ENCODE measurements at places on chromosomes 7 and 10. TPM values are rescaled to one million over a fixed set of nuclear protein-coding genes. Genes with fewer than 3 reads are reported as not detected.

GRCh38 chr7:26052706-26053105 is 99.3 kb upstream of the NFE2L3 start:
- H3K27ac ChIP-seq: no peak overlapping the region
- DNase-seq: no peak
- no peak overlapping the region for H3K4me3 ChIP-seq
- no peaks in the 10 kb centered on the region for H3K27me3 ChIP-seq
- no peaks in the 10 kb centered on the region for H3K4me1 ChIP-seq

DNA sequence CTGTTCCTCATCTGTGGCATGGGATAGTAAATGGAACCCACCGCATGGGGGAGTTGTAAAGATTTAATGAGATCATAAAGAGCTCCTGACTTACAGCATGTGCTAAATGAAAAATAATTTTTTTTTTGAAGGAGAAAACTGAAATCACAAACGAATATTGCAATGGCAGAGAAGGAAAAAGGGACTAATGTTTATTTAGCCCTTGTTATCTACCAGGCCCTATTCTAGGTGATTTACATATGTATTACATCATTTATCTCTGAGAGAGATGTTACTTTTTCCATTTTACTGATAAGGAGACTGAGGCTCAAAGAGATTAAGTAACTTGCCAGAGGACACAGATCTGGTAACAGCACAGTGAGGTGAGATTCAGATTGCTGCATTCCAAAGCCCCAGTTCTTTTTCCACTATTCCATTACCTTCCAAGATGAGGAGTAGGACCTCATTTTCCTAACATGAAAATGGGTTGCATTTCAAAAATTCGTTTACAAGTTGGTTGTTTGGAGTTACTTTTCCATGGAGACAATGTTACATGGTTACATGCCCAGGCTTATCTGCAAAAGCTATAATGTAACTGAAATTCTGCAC is 28.6 kb downstream of the VCL start:
- H3K27ac ChIP-seq: peak overlapping the region; percentile 17
- H3K36me3 ChIP-seq: no peaks in the 10 kb centered on the region
- no peak for DNase-seq
- no peak overlapping the region for H3K4me3 ChIP-seq

DNA sequence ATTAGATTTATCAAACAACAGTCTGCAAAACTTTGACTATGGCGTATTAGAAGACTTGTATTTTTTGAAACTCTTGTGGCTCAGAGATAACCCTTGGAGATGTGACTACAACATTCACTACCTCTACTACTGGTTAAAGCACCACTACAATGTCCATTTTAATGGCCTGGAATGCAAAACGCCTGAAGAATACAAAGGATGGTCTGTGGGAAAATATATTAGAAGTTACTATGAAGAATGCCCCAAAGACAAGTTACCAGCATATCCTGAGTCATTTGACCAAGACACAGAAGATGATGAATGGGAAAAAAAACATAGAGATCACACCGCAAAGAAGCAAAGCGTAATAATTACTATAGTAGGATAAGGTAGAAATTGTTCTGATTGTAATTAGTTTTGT is 31.4 kb downstream of the LRRC17 start:
- H3K27me3 ChIP-seq: no peaks in the 10 kb centered on the region
- H3K4me1 ChIP-seq: peaks cover 17% of the 10 kb centered on the region
- DNase-seq: no peak
- H3K36me3 ChIP-seq: no peaks in the 10 kb centered on the region
- H3K27ac ChIP-seq: no peak overlapping the region

DNA sequence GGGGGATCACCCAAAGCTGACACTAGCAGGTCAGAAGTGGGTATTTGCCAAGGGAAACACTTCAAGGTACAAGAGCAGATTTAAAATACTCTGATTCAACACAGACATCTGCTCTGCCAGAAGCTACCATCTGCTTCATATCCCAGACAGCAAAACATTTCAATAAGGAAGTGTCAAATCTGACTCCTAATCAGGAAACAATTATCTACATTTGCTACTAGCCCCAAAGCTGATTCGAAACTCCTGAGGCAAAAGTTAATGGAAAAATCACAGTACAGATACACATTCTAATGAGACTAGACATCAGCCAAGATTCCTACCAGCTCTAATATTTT is 48.9 kb downstream of the PARD3 start:
- DNase-seq: no peak
- no peak overlapping the region for H3K4me3 ChIP-seq
- no peaks in the 10 kb centered on the region for H3K36me3 ChIP-seq
- H3K4me1 ChIP-seq: peaks cover 34% of the 10 kb centered on the region

GRCh38 chr7:2460641-2461040 is 15.6 kb downstream of the GRIFIN start:
- no peaks in the 10 kb centered on the region for H3K27me3 ChIP-seq
- no peak overlapping the region for H3K27ac ChIP-seq
- no peaks in the 10 kb centered on the region for H3K4me1 ChIP-seq
- no peak overlapping the region for H3K4me3 ChIP-seq
- DNase-seq: no peak
- H3K36me3 ChIP-seq: no peaks in the 10 kb centered on the region

- H3K4me1 ChIP-seq: no peaks in the 10 kb centered on the region
- no peaks in the 10 kb centered on the region for H3K36me3 ChIP-seq
- H3K27me3 ChIP-seq: no peaks in the 10 kb centered on the region
Observed at GRCh38 chr7:50312250-50313162, 8.0 kb downstream of the IKZF1 start.

GRCh38 chr7:104883248-104883717 is 130.7 kb upstream of the KMT2E start:
- no peak overlapping the region for H3K4me3 ChIP-seq
- DNase-seq: no peak
- no peaks in the 10 kb centered on the region for H3K27me3 ChIP-seq
- H3K27ac ChIP-seq: peak overlapping the region; percentile 80
- H3K36me3 ChIP-seq: no peaks in the 10 kb centered on the region

DNA sequence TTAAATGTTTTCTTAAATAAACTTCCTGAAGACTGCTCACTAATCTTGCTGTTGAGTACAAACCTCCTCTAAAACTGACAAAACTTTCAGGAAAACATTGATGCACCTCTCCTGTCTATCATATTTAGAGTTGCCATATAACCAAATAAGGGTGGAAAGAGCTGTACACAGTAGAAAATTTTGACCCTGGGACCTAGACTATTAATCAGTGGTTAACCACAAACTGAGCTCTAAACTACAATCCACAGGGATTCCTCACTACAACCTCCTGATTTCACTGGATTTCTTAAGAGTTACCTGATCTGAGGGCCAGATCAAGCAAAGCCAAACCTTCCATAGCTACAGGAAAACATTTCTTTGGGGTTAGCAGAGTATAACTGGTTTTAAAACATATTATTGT is 39.9 kb upstream of the WNT16 start:
- peaks cover 3% of the 10 kb centered on the region for H3K36me3 ChIP-seq
- no peaks in the 10 kb centered on the region for H3K27me3 ChIP-seq
- H3K4me3 ChIP-seq: no peak overlapping the region
- DNase-seq: no peak

DNA sequence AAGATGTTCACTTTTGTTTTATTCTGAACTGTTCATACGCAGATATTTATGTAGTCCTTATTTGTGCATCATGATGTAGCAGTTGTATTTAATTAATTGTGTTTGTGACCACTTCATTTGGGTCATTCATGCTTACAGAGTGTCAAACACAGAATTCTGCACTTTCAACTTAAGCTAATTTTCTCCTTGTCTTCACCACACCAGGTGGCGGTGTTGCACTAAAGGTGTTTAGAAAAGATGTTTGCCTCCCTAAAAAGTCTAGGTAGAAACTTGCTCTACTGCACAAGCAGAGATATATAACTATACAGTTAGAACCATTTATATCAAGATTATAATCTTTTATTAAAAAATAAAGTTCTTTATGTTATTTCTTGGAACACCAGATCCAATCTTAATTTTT is 1.3 kb upstream of the TAS2R38 start:
- no peaks in the 10 kb centered on the region for H3K27me3 ChIP-seq
- DNase-seq: no peak
- H3K27ac ChIP-seq: no peak overlapping the region
- H3K4me3 ChIP-seq: no peak overlapping the region
- H3K4me1 ChIP-seq: no peaks in the 10 kb centered on the region

DNA sequence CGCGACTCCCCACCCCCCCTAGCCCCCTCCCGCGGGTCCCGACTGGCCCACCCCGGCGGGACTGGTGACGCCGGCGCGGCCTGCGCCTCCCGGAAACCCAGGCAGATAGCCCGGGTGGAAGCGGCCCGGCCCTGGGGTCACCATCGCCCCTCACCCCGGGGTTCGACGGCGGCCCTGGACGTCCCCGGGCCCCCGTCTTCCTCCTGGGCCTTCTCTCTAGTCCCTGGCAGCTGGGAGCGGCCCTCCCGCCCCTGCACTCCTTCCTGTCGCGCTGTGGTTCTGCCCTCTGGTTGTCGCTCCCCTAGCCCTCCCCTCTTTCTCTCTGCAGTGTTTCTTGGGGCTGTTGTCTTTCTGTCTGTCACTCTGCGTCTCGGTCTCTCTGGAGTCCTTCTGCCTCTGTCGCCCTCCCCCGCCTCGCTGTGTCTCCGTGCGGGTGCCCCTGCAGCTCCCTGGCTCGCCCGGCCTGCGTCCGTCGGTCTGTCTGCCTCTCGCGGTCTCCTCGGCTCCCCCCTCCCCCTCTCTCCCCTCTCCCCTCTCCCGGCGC is 90.5 kb upstream of the PAX2 start:
- no peak overlapping the region for H3K27ac ChIP-seq
- H3K36me3 ChIP-seq: no peaks in the 10 kb centered on the region
- peaks cover 87% of the 10 kb centered on the region for H3K27me3 ChIP-seq

DNA sequence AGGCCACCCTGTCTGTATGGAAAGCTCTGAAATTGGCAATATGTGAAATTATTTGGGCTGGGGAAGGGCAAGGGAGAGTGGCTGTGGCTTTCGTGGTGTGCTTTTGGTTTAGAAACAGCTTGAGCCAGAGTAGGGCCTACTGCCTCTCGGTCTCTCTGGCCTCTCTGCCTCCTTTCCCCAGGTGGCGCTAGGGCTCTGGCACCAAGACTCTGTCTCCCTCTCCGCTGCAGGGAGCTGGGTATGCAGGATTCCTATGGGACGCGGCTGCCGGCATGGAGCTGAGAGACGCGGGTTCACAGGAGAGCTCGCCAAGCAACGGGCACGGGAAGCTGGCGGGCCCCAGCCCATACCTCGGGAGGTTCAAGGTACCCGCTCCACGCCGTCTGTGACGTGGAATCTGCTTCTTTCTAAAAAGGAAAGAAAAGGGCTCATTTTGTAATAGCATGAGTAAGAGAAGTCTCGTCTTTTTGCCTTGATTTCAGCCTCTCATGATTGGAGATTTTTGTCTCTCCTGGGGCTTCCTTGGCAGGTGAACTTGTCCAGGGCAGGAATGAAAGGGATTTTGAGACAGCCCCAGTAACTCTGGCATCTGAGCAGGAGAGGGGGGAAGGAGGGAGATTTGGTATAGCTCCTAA is 105.1 kb upstream of the ANLN start:
- no peak overlapping the region for H3K27ac ChIP-seq
- peaks cover 33% of the 10 kb centered on the region for H3K4me1 ChIP-seq
- DNase-seq: no peak
- no peaks in the 10 kb centered on the region for H3K27me3 ChIP-seq
- H3K36me3 ChIP-seq: no peaks in the 10 kb centered on the region

DNA sequence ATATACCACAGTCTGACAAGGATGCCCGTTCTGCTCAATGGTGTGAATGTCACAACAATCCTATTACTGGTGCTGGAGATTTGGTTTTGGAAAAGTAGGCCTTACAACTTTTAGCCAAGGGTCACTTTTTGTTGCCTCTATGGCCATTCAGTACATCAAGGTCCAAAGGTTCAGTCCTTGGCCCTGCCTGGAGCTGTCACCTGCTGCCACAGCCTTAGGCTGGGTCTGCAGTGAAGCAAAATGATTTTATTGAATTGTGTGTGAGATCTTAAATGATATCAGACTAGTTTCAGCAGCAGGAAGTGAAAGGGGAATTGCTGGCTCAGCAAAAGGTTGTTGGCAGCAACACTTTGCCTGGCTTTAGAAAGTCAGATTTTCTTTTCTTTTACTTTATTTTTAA is 427.6 kb downstream of the THSD7A start:
- H3K27ac ChIP-seq: no peak overlapping the region
- DNase-seq: no peak
- H3K4me1 ChIP-seq: no peaks in the 10 kb centered on the region
- no peaks in the 10 kb centered on the region for H3K27me3 ChIP-seq

DNA sequence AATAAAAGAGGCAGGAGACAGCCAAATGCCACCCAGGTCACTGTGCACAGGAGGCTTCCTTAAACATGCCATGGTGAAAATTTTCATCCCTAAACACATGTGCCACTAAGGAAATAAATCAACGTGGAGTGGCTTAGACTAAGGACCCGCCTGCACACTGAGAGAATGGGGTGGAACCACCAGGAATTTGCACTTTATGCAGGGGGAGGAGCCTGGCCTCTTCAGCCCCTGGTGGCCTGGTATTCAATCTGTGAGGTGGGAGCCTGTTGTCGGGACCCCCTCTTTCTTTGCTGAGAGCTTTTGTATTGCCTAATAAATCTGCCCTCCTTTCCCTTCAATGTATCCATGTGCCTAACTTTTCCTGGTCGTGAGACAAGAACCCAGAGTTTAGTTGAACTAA is 204.6 kb upstream of the NRP1 start:
- H3K27ac ChIP-seq: no peak overlapping the region
- DNase-seq: no peak
- no peaks in the 10 kb centered on the region for H3K36me3 ChIP-seq
- H3K27me3 ChIP-seq: no peaks in the 10 kb centered on the region
- no peak overlapping the region for H3K4me3 ChIP-seq

GRCh38 chr10:91598211-91598977 is 34.5 kb downstream of the PPP1R3C start:
- DNase-seq: no peak
- no peaks in the 10 kb centered on the region for H3K27me3 ChIP-seq
- H3K36me3 ChIP-seq: no peaks in the 10 kb centered on the region

DNA sequence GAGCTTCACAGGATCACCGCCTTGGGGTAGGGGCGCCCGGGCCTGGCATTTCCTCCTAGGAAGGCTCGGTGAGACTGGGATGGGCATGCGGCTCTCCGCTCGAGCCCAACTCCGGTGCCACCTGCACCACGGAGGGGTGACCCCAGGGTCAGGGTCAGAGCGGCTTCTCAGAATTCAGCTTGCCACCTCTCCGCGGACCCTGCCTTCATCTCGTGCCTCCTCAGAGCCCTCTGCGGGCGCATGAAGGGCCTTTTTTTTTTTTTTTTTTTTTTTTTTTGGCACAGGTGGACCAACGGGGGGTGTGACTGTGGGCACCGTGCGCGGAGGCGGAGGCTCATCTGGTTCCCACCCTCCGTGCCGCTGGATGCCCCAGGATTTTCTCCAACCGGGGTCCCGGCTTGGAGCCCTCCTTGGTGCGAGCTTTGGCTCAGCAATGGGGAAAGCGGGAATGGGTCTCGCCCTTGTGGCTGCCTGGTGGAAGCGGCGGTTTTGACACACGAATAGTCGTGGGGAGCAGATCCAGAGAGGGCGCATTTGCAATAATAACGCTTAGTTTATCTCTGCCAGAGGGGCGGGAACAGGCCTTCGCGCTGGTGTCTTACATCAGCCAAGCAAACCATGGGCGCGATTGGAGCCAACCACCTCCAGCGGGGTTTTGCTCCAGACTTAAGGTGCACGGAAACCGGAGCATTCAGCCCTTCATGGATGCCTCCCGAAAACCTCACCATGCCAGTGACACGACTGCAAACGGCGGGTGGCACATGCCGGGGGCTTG is 5.0 kb upstream of the TNRC18 start:
- no peaks in the 10 kb centered on the region for H3K36me3 ChIP-seq
- peak; percentile 85 for DNase-seq
- H3K4me1 ChIP-seq: peaks cover 24% of the 10 kb centered on the region

MSS51 gene
- 10.5 TPM for total RNA-seq

OPALIN gene
- 0.16 TPM for total RNA-seq

DEPP1 gene
- total RNA-seq: 67.4 TPM

PON1 gene
- total RNA-seq: not detected

ADAM22 gene
- total RNA-seq: 3.4 TPM

SUGCT gene
- 2.9 TPM for total RNA-seq

SPDYE18 gene
- total RNA-seq: 0.52 TPM

Measured in heart left ventricle (tissue), 16 donors.